ENCODE measurements at places on chromosomes 6 and 20. TPM values are rescaled to one million over a fixed set of nuclear protein-coding genes. Genes with fewer than 3 reads are reported as not detected.

PAK1IP1 gene
- total RNA-seq = 9.6 TPM

PI3 gene
- 1.0 TPM for total RNA-seq

DLK2 gene
- 0.32 TPM for total RNA-seq

- no peak for DNase-seq
Observed at GRCh38 chr6:131036143-131036542, 26.9 kb downstream of the EPB41L2 start.

DNA sequence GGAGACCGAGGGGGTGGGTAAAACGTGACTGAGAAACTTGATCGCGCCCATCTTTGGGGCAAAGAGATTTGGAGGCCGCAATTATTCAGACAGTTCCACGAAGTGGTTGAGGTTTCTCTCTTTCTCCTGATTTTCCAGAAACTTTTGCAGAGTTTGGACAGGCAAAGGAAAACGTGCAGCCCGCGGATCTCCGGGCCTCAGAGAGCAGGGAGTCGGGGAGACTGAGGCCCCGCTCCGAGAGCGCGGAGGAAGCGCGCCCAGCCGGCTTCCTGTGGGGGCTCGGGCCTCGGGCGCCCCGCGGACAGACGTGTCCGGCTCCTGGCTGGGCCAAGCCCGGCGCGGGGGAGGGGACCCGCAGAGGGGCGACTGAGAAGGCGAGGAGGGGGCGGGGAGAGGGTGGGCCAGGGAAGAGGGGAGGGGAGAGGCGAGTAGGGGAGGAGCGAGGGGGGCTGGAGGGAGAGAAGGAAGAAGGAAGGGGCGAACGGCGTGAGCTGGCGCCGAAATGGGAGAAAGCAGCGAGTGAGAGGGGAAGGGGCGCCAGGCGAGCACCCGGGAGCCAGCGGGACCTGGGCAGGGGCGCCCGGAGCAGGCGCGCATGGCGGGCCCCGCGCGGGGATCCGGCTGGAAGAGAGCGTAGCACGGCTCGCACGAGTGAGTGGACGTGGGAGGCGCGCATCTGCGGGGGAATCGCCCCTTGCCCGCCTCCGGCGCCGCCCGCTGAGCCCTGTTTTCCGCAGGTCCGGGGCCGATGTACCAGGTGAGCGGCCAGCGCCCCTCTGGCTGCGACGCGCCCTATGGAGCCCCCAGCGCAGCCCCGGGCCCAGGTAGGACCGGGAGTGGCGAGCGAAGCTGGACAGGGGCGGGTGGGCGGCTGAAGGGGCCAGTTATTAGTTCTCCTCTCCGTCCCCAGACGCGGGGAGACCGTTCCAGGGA, at the start of gene MDFI:
Gene MDFI, plus strand, starts transcription at position 467 of the 933 bp plus-strand sequence. Its CDS starts 282 bp downstream, at position 749.
- DNase-seq = no peak

DNA sequence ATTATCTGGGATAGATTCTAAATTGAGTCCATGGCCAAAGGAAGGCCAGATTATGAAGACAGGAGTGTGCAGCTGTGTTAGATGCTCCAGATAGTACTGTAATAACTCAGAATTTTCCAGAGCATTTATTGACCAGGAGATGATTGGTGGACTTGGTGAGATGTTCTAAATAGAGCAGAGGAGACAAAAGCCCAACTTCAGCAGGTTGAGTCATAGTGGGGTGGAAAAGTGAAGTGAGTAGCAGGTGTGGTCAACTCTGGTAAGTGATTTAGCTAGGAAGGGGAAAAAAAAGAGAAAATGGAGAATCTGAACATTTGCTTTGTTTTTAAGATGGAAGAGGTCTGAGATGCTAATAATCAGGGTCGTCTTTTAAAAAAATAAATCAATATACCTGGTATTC, 227.4 kb downstream of the TMEM200A start:
- no peak for DNase-seq

All from esophagus muscularis mucosa (tissue), 4 donors.